ENCODE measurements at places on chromosomes 4 and X. TPM values are rescaled to one million over a fixed set of nuclear protein-coding genes. Genes with fewer than 3 reads are reported as not detected.

Gene PLS3
- 313 TPM for total RNA-seq

Gene ADAMTS3
- 4.2 TPM for total RNA-seq

Gene EDA
- total RNA-seq, result 1.2 TPM

Gene KLF3
- 35.9 TPM for total RNA-seq

Gene GPR82
- total RNA-seq, result not detected

Gene SASH3
- total RNA-seq, result not detected

Gene CXCL5
- 0.61 TPM for total RNA-seq

Gene EOLA2
- total RNA-seq, result 36.4 TPM

Measured in astrocyte (in vitro differentiated cells and primary cell).